ENCODE measurements at places on chromosomes 5 and 9.

DNA sequence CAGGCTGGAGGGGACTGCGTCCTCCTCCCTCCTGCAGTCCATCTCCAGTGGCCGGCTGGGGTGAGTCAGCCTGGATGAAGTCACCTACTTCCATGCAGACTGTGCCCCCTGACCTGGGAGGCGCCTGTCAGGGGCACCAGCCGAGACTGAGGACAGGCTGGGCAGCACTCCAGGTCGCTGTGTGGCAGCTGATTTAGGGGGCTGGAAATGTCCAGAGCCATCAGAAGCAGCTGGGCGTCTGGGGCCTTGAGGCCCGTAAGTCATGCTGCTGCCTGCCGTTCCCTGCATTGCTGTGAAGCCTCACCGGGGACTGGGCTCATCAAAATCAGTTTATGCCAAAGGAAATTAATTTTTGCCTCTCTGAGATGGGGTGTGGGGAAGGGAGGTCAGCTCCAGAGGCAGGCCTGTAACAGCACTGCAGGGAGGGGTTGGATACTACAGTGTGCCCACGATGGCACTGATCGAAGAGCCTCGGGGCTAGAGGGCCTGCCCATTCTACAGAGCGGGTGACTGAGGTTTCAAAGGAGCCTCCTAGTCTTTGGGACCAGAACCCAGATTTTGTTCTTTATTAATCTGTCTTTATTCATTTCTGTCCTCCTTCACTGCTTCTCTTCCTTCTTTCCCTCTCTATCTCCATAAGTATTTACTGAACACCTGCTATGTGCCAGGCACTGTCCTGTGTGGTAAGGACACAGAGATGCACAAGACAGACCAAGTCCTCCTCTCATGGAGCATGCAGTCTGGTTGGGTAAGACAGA, 70.4 kb upstream of the PSD2 start:
- no peak for DNase-seq

- DNase-seq = no peak
Observed at GRCh38 chr5:5781335-5781734, 358.9 kb downstream of the ICE1 start.

- no peak for DNase-seq
Observed at GRCh38 chr9:4537581-4537980, 47.3 kb downstream of the SLC1A1 start.

DNA sequence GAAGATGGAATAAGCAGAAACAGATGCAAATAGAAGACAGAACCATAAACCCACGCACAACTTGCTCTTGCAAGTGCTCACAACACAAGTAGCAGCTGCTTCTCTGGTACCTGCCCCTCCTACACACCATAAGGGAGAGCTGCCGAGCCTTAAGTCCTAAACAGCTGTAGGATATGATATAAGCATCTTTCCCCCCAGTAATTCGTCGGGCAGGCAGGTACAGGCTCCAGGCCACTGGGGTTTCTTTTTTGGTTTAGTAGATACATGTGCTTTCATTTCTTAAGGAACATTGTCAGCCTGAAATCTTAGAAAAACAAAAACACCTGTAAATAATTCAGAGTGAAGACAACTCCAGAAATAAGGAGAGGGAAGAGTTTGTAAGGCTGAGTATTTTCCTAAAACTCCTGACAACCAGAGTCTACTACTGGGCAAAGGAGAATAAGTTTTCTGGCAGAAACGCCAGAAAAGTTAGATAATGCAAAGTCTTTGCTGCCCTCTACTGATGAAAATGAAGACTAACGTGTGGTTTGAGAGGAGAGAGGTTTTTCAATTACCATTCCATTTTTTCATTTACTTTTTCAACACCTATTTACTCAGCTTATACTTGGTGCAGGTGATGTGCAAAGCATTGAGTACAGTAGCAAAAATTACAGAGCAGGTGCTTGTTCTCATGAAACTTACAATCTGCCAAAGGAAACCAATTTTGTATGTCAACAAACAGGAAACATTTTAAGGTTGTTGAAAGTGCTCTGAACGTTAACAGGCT, 20.1 kb upstream of the TCERG1 start:
- no peak for DNase-seq

GRCh38 chr5:168260353-168261226, 30.9 kb upstream of the WWC1 start:
- DNase-seq = no peak

GRCh38 chr9:114140850-114141249, 14.5 kb upstream of the COL27A1 start:
- DNase-seq = no peak

DNA sequence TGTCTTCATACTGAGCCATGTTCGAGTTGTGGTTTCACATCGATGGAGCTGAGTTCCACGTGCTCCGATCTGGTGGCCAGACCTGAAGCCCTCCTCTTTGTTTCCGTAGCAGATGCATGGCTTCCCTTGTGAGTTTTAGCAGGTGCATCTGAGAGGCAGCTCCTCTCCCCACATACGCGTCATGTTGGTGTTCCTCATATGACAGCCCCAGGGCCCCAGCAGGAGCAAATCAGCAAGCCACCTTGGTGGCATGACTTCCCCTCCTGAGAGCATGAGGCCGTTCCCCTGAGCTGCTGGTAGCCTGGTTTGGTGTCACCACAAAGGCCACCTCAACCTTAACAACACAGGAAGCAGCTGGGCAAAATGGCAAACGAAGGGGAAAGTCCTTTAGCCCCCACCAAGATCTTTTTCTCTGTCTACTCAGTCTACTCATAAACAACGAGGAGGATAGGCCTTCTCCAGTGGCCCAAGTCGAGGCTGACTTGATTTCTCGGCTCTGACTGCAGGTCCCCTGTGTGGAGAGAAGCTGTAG, 5.9 kb downstream of the CYFIP2 start:
- DNase-seq = peak; percentile 72

GRCh38 chr9:34376596-34377403, at the start of gene MYORG:
Gene MYORG, minus strand, starts transcription at chr9:34376898. Its CDS starts 3,955 bp downstream, at chr9:34372943.
- DNase-seq = peak; percentile 96

DNA sequence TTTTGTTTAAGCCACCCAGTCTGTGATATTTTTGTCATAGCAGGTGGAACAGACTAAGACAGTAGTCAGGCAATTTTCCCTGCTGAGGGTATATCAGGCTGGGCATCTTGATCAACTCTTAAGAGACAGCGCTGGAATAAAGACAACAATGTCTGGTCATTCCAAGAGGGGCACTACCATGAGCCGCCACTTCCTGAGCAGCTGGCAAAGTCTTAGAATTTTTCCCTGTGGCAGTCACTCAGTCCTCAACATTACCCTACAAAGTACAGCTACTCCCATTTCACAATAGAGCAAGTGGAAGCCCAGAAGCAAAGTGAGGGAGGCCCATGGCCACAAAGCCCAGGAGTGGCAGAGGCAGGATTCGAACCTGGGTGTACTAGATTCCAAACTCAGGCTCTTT, 74.8 kb downstream of the SH3PXD2B start:
- no peak for DNase-seq

- DNase-seq = no peak
Observed at GRCh38 chr9:113990975-113991471, 87.1 kb downstream of the AMBP start.

DNA sequence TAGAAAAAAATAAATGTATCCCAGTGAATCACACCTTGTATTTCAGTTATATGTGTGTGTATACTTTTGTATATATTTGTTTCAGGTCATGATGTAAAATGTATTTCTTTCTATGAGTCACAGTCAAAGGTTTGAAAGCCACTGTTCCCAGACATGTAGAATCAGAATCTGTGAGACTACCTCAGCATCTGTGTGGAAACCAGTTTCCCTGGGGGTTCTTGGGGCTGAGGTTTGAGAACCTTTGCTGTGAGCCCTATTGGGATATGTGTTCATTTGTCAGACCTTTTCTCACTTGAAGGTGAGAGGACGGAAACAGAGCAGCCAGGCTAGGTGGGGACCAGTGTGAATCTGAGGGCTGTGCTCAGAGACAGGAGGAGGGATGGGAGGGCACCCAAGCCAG, 78.7 kb upstream of the SAP30L start:
- DNase-seq = no peak

- DNase-seq = no peak
Observed at GRCh38 chr9:23088932-23089364, 642.3 kb downstream of the DMRTA1 start.

- peak; percentile 97 for DNase-seq
Observed at GRCh38 chr5:138465261-138466124, at the start of gene EGR1. Gene EGR1, plus strand, starts transcription at chr5:138465479. Its CDS starts 283 bp downstream, at chr5:138465762.

- DNase-seq = no peak
Observed at GRCh38 chr5:158349987-158350386, 491.0 kb upstream of the CLINT1 start.

DNA sequence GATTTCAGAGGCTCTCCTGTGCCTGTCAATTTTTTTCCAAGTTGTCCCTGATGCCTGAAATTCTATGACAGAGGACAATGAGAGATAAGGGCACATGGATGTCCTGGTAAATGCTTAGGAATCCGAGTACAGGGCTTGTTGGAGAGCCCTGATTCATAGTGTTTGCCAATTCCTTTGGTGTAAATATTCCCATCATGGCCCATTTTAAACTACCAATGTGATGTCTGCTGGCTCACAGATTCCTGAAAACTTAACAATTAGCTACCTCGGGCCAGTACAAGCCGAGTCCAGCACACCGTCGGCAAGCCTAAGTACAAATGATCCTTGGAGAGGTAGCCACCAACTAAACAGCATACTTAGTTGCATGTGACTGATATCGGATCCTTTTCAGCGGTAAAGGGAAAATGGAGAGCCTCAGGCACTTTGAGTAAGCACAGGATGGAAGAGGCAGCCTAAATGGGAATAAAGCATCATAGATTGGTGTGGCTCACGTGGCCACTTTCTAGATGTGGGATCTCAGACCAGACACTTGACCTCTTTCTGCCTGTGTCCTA, 3.6 kb downstream of the ITK start:
- no peak for DNase-seq

DNA sequence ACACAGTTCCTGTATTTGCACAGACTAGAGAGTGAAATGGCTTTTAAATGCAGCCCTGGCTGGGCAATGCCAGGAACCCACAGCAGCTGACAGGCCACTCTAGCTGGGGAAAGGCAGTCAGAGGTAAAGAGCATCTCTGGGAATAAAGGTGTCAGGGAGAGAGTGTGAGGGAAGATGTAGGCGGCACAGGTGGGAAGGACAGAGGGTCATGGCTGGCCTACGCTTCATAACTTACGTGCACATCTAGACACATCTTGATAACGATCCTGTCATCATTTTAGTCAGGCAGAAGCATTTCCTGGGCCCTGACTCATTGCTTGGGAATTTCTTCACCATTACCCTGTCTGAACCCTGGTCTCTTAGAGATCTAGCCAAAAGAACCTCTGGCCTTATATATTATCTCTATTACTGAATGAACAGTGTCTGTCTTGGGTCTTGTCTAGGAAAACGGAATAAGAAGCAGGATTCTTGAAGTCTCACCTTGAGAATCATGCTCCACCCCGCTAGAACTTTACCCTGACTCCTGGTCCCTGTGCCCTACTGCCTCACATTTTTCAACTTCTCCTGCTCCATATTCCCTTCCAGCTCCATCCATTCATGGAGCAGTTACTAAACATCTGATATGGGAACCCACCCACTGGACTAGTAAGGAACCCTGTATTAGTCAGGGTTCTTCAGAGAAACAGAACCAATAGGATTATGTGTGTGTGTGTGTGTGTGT, 106.4 kb upstream of the ELL2 start:
- DNase-seq = no peak

DNA sequence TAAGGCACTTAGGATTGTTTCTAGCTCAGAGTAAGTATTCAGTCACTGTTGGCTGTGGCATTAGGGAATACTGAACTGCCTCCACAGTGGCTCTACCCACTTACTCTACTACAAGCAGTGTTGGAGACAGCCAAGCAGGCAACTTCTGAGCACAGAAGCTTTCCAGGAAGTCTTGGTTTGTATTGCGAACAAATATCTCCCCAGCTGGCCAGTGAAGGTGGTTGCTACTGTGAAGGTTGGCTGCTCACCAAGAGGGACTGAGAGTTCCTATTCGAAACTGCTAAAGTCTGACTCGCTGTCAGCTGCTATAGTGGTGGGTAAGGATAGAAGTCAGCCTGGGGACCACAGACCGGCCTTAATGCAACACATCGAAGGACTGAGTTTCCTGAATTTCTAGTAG, 319.1 kb downstream of the KIF4B start:
- DNase-seq = no peak

DNA sequence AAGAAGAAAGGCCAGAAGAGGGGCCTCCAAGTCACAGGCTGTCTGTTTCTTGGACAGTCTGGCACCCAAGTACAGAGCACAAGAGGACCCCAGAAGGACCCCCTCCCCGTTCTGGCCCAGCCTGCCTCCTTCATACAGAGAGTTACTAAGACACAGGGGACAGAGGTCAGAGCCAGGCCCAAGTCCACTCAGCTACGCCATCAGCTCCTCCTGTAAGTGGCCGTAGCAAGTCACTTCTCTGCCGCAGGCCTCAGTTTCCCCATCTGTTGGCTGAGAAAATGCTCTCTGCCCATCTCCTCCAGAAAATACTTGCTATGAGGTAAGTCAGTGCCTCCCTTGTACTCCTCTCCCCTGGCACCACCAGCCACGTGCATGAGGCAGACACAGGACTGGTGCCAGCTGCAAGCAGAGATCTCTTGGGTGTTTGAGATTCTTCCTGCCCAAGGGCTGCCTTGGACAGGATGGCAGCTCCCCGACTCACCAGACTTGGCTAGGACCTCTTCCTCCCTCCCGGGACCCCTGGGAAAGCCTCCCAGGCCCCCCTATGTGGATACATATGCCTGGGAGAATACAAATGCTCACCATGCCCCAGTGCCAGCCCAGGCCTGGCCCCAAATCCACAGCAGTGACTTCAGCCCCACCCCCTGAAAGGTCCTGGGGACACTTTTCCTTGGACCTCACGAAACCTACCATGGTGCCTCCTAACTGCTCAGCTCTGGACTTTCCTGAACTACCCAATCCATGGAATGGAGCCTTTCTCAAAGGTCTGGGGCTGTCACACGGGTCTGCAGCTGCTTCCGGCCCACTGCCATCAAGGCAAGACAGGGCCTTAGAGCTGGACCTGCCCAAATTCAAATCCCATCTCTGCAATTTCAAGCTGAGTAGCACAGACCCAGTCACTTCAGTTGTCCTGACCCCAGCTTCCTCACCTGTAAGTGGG, 5.1 kb downstream of the EEIG1 start:
- no peak for DNase-seq

GRCh38 chr9:120936011-120936763, 9.6 kb upstream of the TRAF1 start:
- peak; percentile 93 for DNase-seq

DNA sequence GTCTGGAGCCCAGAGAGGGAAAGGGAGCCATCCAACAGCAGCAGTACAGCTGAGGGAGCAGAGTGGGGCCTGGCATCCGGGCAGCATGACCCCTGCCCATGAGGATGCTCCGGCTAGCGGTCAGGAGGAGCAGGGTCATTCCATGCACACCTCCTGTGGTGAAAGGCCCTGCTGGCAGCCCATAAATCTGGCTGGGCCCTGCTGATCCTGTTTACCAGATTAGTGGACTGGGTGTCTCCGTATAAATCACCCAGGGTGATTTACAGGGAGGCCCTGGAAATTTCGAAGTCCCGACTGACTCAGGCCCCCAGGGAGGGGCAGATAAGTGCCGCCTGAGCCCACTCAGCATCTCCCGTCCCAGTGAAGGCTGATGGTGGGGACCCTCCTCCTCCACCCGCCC, 117.6 kb upstream of the HAND1 start:
- no peak for DNase-seq
